ENCODE measurements at places on chromosomes 5 and 9.

DNA sequence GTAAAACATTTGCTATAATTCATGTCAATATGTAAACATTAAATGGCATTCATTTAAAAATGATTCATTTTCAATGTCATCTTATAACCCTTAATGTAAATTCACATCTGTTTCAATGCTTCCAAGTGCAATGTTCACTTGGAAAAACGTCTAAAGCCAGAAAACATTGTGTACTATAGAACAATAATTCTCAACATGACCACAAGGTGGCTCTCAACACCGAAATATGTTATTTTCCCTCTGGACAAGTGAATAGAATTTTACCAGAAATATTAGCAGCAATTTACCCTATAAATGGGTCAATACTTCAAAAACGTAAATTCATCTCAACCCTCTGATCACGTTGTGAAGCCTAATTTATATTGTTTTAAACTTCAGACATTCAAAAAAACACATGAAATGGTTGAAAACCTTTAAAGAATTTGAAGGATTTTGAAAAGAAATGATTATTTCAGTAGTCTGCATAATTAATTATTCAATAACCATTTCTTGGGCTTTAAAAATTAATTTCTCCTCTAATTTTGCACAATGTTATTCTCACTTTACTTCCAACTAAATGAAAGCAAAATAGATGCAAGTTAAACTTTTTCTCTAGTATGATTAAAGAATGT is 11.0 kb downstream of the CDH10 start:
- peak; percentile 38 for DNase-seq

DNA sequence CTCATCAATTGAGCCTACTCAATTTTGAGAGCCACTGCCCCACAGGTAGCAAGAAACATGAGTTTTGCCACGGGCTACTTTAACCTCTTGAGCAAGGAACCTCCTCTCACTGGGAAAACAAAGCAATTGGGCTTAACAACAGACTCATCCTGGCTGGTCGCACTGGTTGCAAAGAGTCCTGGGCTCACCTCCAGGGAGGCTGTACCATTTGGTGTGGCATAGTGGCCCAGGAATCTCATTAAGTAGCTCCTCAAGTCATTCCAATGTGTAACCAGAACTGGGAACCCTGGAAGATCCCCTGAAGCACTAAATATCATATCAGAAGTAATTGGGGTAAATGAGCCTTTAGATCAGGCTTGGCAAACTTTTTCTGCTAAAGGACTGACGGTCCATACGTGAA is 78.5 kb downstream of the MYO10 start:
- DNase-seq = no peak

DNA sequence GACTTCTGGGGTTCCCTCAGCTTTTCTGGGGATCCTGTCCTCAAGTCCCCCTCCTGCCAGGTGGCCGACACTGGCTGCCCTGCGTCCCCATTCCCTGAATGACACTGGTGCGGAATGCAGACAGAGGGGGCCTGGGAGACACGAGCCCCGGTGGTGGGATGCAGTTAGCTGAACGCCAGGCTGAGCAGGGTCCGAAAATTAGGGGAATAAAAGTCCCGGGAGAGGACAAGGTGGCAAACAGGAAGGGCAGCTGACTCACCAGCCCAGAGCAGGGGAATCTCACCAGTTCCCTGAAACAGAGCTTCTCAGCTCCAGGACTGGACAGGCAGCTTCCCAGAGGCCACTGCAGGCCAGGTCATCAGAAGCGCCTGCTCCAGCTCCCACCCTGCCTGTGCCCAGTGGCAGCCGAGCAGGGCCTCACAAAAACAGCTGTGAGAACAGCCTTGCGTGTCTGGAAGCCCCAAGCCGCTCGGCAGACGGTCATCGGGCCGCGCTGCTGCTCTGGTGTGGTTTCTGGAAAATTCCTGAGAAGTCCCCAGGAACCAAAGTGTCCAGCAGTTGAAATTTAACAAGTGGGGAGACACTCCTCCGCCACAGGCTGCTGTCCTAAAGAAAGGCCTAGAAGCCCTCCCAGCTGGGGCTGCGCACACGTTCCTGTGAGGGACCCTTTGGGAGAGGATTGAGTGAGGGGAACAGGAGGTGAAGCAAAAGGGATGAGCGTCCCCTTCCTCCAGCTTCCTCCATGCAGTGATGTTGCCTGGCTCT is 47.6 kb upstream of the EXOC3 start:
- DNase-seq = peak; percentile 72

DNA sequence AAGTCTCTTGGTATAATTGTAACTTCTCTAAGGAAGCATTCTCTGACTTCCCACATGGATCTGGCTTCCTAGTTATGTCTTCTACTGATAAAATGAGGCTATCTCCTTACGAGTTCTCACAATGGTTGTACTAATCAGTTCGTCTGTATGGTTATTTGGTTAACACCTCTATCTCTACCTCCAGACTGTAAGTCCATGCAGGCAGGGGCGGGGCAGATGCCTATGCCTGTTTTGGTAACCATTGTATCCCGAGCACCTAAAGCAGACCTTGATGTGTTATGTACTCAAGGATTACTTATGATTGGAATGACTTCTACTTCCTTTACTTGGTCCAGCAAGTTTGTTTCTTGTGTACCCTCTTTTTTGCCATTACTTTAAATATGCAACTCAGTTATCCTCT is 125.0 kb upstream of the PITX1 start:
- DNase-seq = no peak

DNA sequence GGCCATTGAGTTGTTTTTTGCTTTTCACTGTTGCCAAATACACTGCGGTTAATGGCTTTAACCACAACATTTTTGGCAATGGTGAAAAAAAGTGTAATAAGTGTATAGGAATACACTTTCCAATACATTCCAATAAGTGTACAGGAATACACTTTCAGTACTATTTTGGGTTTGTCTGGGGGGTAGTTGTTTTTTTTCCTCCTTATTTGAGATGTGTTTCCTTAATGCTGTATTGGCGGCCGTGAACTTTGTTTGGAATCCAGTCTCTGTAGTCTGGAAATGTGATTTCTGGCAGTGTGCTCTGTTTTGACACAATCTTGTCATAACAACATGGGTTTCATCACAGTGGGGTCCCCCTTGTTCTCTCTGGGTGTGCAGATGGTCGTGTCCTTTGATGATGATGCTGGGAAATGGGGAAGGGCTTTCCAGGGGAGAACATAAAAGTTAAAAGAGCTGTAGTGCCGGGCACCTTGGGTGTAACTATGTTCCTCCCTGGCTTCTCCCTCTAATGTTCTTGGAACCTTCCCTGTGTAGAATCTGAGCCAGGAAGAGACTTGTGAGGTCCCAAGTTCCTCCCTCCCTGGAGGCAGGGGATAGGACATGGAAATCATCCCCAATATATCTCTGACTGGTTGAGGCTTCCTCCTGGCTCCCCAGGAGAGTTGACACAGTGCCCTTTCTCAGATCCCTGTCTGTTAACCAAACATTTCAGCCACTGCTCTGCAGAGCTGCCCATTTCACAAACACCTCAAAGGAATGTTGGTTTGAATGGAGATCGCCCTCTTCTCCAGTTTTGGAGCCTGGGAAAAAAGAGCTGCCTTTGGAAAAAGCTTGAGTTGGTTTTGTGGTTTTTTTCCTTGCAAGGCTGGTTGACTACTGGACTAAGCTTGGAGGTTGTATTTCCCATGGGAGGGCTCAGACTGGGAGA is 44.8 kb downstream of the RCL1 start:
- peak; percentile 91 for DNase-seq

DNA sequence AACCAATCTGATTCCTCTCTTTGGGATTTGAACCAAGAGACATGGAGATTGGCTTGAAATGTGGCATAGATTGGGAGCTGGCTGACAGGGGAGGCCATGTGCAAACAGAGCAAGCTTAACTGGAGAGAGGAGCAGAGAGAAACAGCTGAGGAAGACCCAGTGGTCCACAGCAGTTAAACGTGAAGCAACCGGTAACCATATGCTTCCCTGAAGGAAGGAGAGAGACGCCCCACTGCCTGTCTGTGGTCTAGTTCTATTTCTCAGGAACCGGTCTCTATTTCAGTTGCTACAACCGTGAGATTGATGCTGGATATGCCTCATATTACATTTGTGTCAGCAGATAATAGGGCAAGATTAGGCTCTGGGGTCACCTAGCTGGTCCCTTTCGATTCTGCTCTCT is 13.6 kb upstream of the GAS1 start:
- no peak for DNase-seq

GRCh38 chr9:109816490-109816889 is 36.5 kb downstream of the PALM2AKAP2 start:
- peak; percentile 94 for DNase-seq

GRCh38 chr5:171965745-171966144 is 40.7 kb downstream of the FBXW11 start:
- DNase-seq = no peak

DNA sequence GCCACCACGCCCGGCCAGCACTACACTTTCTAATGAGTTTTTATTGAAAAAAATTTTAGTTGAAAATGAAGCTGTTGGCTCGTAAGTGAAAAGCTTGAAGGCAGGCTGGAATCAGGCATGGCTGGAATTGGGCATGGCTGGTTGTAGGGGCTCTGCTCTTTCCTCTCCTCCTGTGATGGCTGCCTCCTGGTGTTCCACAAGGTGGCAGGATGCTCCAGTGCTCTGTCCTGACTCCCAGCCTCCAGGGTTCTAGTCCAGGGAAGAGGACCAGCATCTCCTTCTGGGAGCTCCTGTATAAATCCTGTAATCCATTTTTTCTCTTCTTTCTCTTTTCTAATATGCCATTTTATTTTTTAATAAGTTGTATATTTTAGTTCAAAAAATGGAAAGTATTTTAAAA is 57.2 kb upstream of the DHFR start:
- peak; percentile 21 for DNase-seq
